ENCODE measurements at places on chromosomes 1 and 21.

GRCh38 chr21:29064850-29065481 is 8.5 kb downstream of the CCT8 start:
- DNase-seq, result no peak

DNA sequence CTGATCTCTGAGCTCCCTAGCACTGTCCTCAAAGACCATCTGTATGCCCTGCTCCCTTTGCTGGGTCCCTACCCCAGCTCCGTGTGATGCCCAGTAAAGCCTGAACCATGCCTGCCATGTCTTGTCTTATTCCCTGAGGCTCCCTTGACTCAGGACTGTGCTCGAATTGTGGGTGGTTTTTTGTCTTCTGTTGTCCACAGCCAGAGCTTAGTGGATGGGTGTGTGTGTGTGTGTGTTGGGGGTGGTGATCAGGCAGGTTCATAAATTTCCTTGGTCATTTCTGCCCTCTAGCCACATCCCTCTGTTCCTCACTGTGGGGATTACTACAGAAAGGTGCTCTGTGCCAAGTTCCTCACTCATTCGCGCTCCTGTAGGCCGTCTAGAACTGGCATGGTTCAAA is 5.7 kb downstream of the GSTM5 start:
- DNase-seq, result peak; percentile 81

GRCh38 chr21:33019885-33020557 is 5.7 kb upstream of the OLIG2 start:
- no peak for DNase-seq

- DNase-seq, result no peak
Observed at GRCh38 chr1:157137408-157138219, 581 bp downstream of the ETV3 start.

GRCh38 chr1:28323720-28324119 is 5.1 kb upstream of the MED18 start:
- no peak for DNase-seq

All from foreskin keratinocyte (primary cell).